A549 treated with DMSO at 1 μM for 4 hours (cell line): ENCODE measurements at places on chromosomes 4 and X. TPM values are rescaled to one million over a fixed set of nuclear protein-coding genes. Genes with fewer than 3 reads are reported as not detected.

TLR7 gene
- total RNA-seq = 0.04 TPM in 1 of 5 replicates, not detected in the others

F11 gene
- total RNA-seq = not detected in 5 replicates

SPATA4 gene
- 0.07 to 0.55 TPM (median 0.17 TPM) in 4 of 5 replicates, not detected in the other for total RNA-seq

MEPE gene
- total RNA-seq = not detected in 5 replicates

PRR32 gene
- not detected in 5 replicates for total RNA-seq

PLK4 gene
- 13.4 to 17.5 TPM (median 16.7 TPM) in 5 replicates for total RNA-seq

GASK1B gene
- 0.57 to 0.75 TPM (median 0.63 TPM) in 5 replicates for total RNA-seq

SYNPO2 gene
- total RNA-seq = 0.83 to 1.8 TPM (median 1.6 TPM) in 5 replicates

WDR17 gene
- total RNA-seq = 1.6 to 2.9 TPM (median 2.1 TPM) in 5 replicates

HMGN5 gene
- 2.0 to 3.4 TPM (median 2.5 TPM) in 5 replicates for total RNA-seq

PRSS48 gene
- not detected in 5 replicates for total RNA-seq

ARSH gene
- total RNA-seq = not detected in 5 replicates

TIGD4 gene
- total RNA-seq = 0.09 to 0.31 TPM (median 0.23 TPM) in 5 replicates

NEUROG2 gene
- total RNA-seq = not detected in 5 replicates

RBMXL3 gene
- total RNA-seq = not detected in 5 replicates

VCX gene
- not detected in 5 replicates for total RNA-seq

GAGE12H gene
- not detected in 5 replicates for total RNA-seq

TAF7L gene
- total RNA-seq = 0.08 to 0.15 TPM (median 0.13 TPM) in 5 replicates

RAI2 gene
- total RNA-seq = 0.16 to 0.19 TPM (median 0.18 TPM) in 4 of 5 replicates, not detected in the other

ODAPH gene
- total RNA-seq = 0.16 to 0.23 TPM (median 0.21 TPM) in 4 of 5 replicates, not detected in the other

USP17L19 gene
- total RNA-seq = not detected in 5 replicates

CFP gene
- total RNA-seq = 0.25 to 0.65 TPM (median 0.53 TPM) in 5 replicates

ALB gene
- 0.15 TPM in 1 of 5 replicates, not detected in the others for total RNA-seq

NDNF gene
- total RNA-seq = not detected in 5 replicates

SSX1 gene
- total RNA-seq = not detected in 5 replicates

BEND2 gene
- 0.03 TPM in 1 of 5 replicates, not detected in the others for total RNA-seq

OR13H1 gene
- not detected in 5 replicates for total RNA-seq

CXorf65 gene
- total RNA-seq = not detected in 5 replicates

TCEAL6 gene
- not detected in 5 replicates for total RNA-seq

CENPC gene
- total RNA-seq = 3.2 to 4.5 TPM (median 4.3 TPM) in 5 replicates

ODAM gene
- not detected in 5 replicates for total RNA-seq

USP46 gene
- 5.9 to 10.9 TPM (median 9.1 TPM) in 5 replicates for total RNA-seq

KLHL4 gene
- 2.9 to 3.8 TPM (median 3.1 TPM) in 5 replicates for total RNA-seq

MTNR1A gene
- 0.22 to 0.52 TPM (median 0.40 TPM) in 4 of 5 replicates, not detected in the other for total RNA-seq

CENPVL1 gene
- not detected in 5 replicates for total RNA-seq

MCF2 gene
- 0.03 to 0.11 TPM (median 0.04 TPM) in 4 of 5 replicates, not detected in the other for total RNA-seq

DCAF8L2 gene
- total RNA-seq = not detected in 5 replicates

RASL11B gene
- total RNA-seq = 0.05 to 0.17 TPM (median 0.11 TPM) in 4 of 5 replicates, not detected in the other

CCKAR gene
- total RNA-seq = not detected in 5 replicates

GC gene
- not detected in 5 replicates for total RNA-seq

CT45A10 gene
- total RNA-seq = 0.23 to 0.55 TPM (median 0.37 TPM) in 4 of 5 replicates, not detected in the other

LONRF3 gene
- total RNA-seq = 3.2 to 4.9 TPM (median 4.2 TPM) in 5 replicates

DDX60 gene
- 2.3 to 3.2 TPM (median 2.7 TPM) in 5 replicates for total RNA-seq

SMARCAD1 gene
- 11.5 to 16.1 TPM (median 13.8 TPM) in 5 replicates for total RNA-seq
